ENCODE measurements at places on chromosomes 3 and 15.

DNA sequence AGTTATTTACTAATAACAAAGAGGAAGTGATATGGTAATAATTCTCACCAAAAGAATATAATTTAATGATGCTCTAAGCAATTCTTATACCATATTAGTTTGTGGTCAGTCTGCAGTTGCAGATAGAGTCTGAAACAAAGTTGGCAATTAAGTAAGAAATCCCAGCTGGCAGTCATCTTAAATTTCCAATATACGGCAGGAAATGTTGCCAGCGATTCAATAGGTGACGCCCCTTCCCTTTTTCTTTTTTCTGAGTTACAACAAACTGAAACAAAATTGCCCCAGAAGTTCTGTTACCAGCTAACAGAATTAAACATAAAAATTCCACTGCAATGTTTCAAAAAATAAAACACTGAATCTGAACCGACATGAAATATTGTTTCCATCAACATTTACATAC lies 26.7 kb downstream of the LRRFIP2 start:
- no peak for DNase-seq

DNA sequence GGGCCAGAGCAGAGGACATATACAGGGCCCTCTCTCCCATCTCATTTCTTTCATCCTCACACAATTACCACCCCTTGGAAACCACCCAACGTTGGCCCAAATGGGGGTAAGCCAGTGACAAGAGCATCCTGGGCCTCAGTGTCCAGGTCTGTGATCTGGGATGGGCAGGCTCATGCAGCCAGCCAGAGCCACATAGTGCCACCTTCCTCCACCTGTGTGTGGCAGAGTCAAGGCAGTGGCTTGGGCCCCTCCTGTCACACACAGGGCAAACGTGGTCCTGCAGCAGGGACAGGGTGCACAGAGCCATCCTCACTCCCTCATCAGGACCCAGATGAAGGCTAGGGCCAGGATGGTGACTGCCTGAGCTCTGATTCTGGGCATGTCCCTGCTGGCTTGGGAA lies 2.3 kb upstream of the MYL3 start:
- no peak for DNase-seq

DNA sequence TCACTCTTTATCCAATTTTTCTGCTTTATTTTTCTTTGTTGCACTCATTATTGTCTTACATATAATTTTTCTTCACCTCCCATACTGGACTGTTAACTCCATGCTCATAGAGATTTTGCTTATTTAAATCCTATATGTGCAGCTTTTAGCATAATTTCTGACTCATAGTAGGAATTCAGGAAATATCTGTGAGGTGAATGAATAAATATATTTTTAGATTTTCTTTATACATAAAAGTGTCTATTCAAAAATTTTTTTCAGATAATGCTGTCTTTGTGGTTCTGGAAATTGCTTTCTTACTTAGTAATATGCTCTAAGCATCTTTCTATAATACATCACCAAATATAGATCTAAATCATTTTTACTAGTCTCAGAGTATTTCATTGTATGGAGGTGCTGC lies 191.8 kb upstream of the SUCLG2 start:
- no peak for DNase-seq

- DNase-seq, result no peak
Observed at GRCh38 chr3:21573291-21573690, 177.7 kb downstream of the ZNF385D start.

GRCh38 chr3:173688216-173688842 lies 290.8 kb downstream of the NLGN1 start:
- no peak for DNase-seq

DNA sequence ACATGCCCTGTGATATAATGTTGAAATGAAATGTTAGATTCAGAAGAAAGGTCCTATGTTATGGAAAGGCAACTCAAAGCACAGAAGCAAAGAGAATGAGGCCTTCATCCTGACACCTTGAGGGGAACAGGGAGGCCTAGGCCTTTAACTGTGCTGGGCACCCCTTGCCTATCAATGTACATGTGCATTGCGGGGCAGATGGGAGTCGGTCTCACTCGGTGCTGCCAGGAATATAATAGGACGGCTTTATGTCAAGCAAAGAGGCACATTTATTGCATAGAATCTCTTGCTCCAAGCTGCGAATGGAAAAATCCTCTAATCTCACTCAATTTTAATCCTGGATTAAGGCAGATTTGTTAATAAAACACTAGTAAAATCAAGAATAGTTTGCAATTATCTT lies 301.0 kb upstream of the SOX14 start:
- no peak for DNase-seq

DNA sequence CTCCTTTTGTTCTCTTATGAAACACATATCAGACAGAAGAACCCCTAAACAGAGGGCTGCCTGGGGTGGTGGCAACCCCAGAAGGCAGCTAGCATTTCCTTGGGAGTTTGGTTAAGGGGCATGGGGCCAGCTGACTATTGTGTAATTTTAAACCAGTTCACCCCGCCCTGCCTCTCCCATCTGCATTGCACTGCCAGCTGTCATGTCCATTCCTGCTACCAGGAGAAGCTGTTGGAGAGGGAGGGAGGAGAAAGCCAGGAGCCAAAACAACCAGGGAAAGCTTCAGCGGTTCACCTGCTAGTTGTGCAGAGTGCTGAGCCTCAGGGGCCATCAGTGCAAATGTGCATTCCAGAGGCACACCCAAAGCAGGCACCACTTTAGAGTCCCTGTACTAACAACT lies 47.6 kb upstream of the ATP1B3 start:
- DNase-seq, result no peak

GRCh38 chr3:141442914-141443313 lies 43.9 kb upstream of the RASA2 start:
- DNase-seq, result no peak

DNA sequence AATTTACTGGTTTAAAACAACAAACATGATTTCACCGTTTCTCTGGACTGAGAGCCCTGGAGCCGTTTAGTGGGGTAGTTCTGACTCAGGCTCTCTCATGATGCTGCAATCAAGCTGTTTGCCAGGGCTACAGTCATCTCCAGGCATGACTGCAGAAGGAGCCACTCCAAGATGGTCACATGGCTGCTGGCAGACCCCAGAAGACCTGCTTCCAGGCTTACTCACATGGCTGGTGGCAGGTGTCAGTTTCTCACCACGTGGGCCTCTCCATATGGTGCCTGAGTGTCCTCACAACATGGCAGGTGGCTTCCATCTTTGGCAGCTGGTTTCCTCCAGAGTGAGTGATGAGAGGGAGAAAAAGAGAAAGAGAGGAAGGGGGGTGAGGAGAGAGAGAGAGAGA lies 378.3 kb upstream of the RGMA start:
- no peak for DNase-seq

DNA sequence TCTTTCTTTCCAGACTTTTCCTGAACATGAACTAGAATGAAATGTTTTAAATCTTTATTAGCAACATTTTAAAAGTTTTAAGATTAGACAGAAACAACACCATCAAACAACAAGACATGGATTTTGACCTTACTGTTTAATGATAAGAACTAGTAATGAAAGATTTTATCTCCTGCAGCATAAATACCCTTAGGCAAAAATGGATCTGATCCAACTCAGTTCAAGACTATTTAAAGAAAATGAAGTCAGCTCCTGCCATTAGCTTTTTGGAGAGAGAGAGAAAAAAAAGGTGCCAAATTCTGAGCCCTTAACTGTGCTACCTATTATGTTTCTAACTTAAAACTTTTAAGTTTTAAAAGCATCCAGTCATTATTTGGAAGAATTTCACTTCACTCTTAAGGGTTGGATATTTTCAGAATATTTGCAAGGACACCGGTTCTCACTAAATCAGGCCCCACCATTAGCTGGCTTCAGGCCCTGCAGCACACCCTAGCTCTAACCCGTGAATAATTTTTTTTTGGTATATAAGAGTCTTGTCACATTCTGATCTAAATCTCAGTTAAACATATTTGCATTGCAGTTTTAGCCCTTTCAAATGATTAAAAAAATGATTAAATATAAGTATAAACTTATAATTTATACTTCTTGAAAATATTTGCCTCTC lies 60.0 kb downstream of the NR1I2 start:
- no peak for DNase-seq

GRCh38 chr3:127210654-127210943 lies 17.7 kb downstream of the PRR23E start:
- DNase-seq, result no peak

GRCh38 chr3:185677146-185677829 lies 91.2 kb downstream of the SENP2 start:
- no peak for DNase-seq

DNA sequence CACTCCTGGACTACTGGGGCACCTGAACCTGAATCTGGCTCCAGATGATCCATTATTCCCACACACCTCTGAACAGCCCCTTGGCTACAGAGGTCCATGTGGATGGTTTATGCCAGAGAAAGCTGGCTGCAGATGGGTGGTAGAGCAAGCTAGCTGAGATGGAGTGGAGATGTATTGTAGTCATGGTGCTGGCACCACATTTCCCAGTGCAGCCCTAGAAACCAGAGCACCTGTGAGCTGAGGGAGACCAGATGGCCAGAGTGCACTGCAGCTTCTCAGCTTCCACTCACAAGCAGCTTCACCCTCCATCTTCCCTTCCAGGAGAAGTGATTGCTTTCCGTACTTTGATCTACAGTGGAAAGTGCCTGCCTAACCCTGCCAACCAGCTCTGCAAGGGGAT lies 29.9 kb downstream of the RBP1 start:
- DNase-seq, result no peak

- DNase-seq, result no peak
Observed at GRCh38 chr3:25449857-25450256, 21.8 kb downstream of the RARB start.

DNA sequence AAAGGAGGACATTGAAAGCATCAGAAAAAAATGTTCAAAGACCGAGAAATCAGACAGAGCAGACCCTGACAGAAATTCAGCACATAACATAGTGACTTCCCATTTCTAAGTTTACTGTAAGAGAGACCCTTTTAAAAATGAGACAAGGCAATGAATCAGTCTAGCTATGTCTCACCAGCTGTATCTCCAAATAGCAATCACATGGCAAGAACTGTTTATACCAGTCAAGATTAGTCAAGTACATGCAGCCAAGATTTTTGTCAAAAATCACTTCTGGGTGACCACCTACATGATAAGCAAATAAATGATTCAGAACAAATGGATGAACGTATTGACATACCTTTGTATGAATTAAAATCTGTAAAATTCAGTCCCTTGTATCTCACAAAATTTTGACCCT lies 138.0 kb downstream of the DTWD1 start:
- DNase-seq, result no peak

GRCh38 chr3:122962149-122962548 lies 65.4 kb downstream of the SEMA5B start:
- no peak for DNase-seq

- no peak for DNase-seq
Observed at GRCh38 chr3:181713280-181713647, 1.5 kb downstream of the SOX2 start.

- DNase-seq, result no peak
Observed at GRCh38 chr3:161890147-161890625, 393.6 kb downstream of the OTOL1 start.

GRCh38 chr15:62089616-62090015 lies 22.8 kb downstream of the C2CD4A start:
- DNase-seq, result no peak

- DNase-seq, result no peak
Observed at GRCh38 chr3:51282931-51283330, 102.2 kb upstream of the MANF start.
